ENCODE measurements at places on chromosomes 11 and 22. TPM values are rescaled to one million over a fixed set of nuclear protein-coding genes. Genes with fewer than 3 reads are reported as not detected.

The CCDC188 gene
- total RNA-seq = not detected

The GLYATL1 gene
- not detected for total RNA-seq

The MPPED2 gene
- total RNA-seq = not detected

The MMP8 gene
- not detected for total RNA-seq

The UPK2 gene
- total RNA-seq = 0.92 TPM

The MMP3 gene
- total RNA-seq = not detected
